ENCODE measurements at places on chromosomes 12 and 14.

- DNase-seq, result no peak
Measured at GRCh38 chr14:71473843-71474242, 458.4 kb upstream of the RGS6 start.

- no peak for DNase-seq
Measured at GRCh38 chr14:24863968-24864684, 185.8 kb downstream of the STXBP6 start.

DNA sequence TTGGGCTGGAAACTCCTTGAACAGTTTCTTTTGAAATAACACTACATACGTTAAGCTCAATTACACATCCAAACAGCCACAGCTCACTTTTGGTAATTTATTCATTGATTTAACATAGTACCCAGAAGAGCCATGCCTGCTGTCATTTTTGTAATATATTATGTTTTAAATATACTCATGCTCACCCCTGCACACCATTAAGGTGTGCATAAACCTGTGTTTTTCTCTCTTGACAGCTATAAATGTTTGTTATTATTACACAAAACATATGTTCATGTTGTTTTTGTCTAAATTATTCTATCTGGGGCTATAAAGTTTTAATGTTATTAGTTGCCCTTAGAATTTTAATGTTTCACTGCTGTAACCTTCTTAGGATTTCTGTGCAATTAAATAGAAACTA lies 296.1 kb downstream of the AKAP6 start:
- no peak for DNase-seq

DNA sequence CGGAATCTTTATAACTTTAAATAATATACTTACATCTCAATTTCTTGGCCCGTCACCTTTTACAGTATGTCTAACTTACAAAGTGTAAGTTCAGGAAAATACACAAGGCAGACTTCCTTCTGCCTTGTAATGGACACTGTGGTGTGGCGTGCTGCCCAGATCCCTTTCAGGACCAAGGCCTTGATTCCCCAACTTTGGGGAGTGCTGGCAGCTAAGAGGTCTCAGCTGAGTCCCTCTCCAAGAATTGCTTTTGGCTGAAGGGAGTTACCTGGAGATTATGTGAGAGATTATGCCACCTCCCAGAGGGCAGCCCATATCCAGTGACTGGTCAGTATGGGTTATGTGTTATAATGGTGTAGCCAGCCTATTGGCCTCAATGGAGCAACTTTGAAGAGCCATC lies 21.2 kb upstream of the BATF start:
- no peak for DNase-seq

DNA sequence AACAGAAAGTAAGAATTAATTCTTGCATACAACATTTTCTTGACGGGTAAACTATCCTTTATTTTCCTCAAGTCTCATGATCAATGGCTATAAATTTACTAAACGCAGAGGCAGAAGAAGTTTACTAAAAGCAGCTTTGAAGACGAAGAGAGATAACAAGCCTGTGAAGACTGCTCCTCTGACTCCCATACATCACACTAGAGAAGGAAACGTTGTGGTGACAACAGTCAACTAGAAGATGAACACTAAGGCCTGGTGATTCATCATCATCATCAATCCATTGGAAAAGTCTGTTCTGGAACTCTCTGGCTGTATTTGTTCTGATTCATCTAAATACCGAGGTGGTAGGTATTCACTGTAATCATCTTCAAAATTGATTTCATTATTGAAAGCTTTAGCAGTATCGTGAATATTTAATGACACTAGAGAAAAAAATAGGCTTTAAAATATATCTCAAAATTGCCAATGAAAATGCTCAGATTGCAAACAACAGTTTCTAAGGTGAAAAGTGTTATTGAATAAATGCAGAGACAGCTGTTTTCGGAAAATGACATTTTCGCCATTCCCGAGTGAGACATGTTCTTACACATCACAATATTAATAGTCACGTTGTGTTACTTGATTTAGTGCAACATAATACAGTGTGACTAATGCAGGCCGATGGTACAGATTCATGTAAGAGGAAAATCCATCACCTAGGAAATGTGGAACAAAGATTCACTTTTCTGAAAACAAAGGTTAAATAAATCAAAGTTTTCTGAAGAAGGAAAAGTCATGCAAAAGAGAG lies 260.5 kb downstream of the C12orf50 start:
- no peak for DNase-seq

GRCh38 chr12:958588-959123 lies 9.2 kb upstream of the RAD52 start:
- no peak for DNase-seq

DNA sequence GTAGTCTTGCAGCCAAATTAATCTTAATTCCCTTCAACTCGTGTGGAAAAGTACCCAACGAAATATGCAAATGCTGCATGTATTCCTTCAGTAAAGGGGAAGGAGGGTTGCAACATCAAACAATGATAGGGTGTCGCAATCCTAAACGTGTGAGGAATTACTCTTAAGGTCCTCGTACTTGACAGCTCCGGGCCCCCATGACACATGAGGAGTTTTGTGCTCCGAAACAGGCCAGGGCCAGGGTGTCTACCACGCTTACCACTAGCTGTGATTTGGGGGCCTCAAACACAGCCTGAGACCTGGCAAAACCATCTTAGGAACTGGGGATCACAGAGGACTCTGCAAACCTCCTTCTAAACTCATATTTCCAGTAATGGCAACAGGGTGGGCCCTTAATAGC lies 20.4 kb downstream of the FOS start:
- no peak for DNase-seq

DNA sequence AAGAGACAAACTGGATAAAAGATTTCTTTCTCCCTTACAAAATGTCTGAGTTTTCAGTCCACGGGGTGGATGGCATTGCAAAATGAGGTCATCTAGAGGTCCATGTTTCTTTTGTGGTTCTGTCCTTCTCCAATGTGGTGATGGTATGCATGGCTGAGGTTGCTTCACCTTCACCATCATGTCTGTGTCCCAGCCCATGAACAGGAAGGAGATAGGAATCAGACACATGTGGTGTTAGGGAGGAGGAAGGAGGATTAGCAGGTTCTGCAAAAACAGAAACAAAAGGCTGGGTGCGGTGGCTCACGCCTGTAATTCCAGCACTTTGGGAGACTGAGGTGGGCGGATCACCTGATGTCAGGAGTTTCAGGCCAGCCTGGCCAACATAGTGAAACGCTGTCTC lies 11.0 kb upstream of the AEBP2 start:
- no peak for DNase-seq

- DNase-seq, result no peak
Measured at GRCh38 chr14:93780813-93781400, 7.4 kb downstream of the PRIMA1 start.

GRCh38 chr14:103064978-103065377 lies 7.6 kb upstream of the CDC42BPB start:
- no peak for DNase-seq

GRCh38 chr14:92670160-92670559 lies 78.3 kb downstream of the LGMN start:
- DNase-seq, result no peak

- DNase-seq, result no peak
Measured at GRCh38 chr12:104656383-104656782, 199.6 kb downstream of the CHST11 start.

DNA sequence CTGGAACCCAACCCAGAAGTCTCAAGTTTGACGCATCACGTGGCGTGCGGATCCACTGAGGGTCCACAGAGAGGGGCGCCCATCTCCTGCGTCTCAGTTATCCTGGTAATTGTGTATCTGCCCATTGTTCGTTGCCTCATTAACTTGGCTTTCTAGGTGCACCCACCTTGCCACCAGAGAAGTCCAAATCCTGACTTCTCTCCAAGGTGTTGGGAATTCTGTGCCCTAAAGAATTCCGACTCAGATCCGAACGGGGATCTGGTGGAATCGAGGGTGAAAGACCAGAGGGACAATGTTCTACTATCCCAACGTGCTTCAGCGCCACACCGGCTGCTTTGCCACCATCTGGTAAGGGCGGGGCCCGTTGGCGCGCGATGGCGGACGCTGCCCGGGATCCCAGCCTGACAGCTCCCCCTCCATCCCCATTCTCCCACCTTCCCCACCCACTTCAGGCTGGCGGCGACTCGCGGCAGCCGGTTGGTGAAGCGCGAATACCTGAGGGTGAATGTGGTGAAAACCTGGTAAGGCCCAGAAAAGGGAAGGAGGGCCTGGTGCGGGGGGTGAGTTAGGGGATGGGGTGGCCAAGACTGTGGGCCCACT lies 481 bp downstream of the REC8 start:
- no peak for DNase-seq

DNA sequence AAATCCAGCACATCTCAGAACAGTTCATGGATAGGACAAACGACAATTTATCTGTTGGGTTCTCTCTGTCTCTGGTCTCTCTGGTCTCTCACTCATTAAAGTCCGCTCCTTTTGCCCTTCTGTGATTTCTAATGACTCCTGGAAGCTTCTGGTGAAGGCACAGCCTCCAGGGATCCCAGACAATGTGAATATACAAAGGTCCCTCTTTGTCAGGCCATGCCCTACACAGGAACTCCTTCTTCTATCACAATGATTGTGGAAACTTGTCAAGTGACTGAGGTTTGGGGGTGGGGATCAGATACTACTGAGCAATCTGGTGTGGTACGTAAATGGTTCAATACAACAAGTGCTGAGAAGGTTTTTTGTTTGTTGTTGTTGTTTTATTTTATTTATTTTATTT lies 42.7 kb upstream of the CDK17 start:
- no peak for DNase-seq

GRCh38 chr12:124445121-124445718 lies 122.2 kb downstream of the NCOR2 start:
- DNase-seq, result no peak

DNA sequence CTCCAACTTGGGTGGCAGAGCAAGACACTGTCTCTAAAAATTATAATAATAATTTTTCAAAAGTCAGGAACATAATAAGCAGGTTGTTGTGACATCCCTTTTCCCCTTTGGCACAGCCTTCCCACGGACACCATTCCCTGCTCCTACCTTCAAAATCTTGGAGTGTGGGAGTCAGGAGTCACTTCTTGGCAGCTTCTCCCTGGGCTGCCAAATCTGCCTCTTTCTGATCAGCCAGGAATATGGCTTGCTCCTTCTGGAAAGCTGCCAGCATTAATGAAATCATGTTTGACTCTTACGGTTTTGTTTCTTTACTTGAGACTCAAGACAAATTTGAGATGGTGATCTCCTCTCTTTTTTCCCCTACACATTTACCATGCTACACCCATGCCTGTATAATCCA lies 391.4 kb upstream of the SYT1 start:
- no peak for DNase-seq

DNA sequence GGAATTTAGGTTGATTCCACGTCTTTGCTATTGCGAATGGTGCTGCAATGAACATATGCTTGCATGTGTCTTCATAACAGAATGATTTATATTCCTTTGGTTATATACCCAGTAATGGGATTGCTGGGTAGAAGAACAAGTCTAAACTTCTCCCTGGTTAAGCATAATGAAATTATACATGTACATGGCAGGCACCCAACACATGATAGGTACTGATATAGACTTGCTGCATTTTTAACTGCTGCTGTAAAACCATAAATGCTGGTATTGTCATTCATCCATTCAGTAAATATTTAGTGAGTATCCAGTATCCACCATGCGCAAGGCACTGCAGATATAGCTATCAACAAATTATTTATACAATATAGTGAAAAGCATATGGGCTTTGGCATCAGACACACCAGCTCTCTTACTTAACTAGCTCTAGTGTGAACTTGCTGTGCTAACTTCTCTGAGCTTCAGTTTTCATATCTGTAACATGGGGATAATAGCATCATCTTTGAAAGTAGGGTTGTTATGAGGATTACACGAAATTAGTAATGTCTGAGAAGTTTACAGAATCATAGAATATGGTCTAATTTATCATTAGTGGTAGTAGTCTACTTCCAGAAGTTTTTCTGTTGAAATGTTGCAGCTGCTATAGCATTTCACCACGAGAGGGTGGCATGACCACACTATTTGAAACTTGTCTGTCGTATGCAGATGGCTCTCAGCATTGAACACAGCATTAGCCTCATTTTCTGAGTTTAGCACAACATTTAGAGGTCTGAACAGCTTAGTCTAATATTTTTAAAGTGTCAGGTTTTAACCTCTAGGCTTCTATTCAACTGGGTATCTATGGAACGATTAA lies 32.0 kb upstream of the SEL1L start:
- DNase-seq, result peak; percentile 24

GRCh38 chr12:56188131-56188777 lies 1.0 kb downstream of the SMARCC2 start:
- DNase-seq, result no peak

DNA sequence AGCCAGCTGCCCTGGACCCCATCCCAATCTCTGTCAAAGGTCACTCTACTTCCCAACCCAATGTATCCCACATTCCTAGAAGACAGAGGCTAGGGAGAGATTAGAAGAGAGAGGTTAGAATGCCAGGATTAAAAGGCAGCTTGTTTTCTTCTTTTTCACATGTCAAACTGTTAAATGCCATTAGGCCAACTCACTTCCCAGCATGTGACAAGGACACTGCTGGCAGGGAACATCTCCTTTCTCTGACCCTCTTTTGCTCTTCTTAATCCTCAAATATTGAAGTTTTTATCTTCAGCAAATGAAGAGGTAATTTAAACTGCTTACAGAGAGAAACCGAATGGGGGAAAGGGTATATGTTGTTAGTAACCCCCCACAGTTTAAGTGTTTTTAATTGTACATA lies 89.1 kb downstream of the BBS10 start:
- no peak for DNase-seq

DNA sequence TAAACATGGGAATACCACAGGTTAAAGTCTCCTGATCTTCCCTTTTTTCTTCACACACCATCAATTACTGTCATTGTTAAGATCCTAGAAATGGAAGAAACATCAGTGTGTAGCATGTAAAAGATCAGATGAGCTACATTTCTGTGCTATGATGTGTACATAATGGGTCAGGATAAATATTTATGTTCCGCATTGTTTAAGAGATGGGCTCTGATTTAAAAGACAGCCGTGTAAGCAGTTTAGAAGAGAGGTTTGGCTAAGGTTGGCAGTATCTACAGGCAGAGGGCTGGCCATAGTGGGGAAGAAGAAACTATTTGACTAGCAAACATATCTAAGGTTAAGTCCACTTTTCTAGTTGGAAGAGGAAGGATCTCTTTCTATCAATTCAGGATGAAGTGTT lies 49.4 kb downstream of the LRRC9 start:
- no peak for DNase-seq

- no peak for DNase-seq
Measured at GRCh38 chr12:65925626-65926025, 101.3 kb downstream of the HMGA2 start.
